ENCODE measurements at places on chromosomes 12 and 14.

GRCh38 chr12:76952995-76953394, 74.2 kb upstream of the CSRP2 start:
- no peak for DNase-seq

- DNase-seq: no peak
Observed at GRCh38 chr14:101962503-101962874, 1.9 kb upstream of the DYNC1H1 start.

DNA sequence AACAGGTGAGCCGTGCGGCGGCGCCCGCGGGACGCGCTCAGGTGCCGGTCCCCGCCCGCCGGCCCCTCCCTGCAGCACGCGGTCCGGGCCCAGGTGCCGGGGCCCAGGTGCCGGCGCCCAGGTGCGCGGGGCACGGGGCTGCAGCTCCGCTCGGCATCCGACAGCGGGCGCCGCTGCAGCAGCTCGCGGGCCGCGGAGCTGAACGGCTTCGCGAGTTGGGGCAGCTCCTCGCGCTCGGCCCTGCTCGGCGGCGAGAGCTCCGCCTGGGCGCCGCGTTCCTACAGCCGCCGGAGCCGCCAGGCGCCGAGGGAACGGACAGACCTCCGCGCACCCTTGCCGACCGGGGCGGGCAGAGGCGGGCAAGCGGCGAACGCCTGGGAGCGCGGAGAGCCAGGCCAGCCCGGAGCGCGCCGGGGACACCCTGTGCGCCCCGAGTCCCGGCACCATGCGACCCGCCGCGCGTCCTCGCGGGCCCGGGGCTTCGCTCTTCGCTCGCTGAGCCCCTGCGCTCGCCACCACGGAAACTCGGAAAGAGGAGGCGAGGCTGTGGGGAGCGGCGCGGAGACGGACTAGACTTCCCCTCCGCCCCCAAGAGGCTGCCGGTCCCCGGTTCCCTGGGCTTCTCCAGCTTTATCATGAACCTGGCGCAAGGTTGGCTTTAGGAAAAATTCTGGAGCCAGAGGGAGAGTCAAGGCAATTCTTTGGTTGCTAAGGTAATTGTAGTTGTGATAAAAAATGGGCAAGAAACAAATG, at the start of gene RGS6:
Gene RGS6, plus strand, starts transcription at position 201 of the 753 bp plus-strand sequence.
- peak; percentile 26 for DNase-seq

DNA sequence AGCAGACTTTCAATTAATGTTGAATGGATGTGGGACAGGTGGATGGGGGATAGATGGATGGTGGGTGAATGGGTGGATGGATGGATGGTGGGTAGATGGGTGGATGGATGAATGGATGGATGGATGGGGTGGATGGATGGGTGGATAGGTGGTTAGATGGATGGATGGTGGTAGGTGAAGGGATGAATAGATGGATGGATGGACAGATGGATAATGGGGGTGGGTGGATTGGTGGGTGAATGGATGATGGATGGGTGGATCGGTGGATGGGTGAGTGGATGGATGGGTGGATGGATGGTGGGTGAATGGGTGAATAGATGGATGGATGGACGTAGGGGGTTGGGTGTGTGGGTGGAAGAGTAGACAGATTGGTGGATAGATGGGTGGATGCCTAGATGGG, 14.0 kb upstream of the INF2 start:
- no peak for DNase-seq

- no peak for DNase-seq
Observed at GRCh38 chr12:64256166-64256800, 34.2 kb upstream of the KICS2 start.

- peak; percentile 87 for DNase-seq
Observed at GRCh38 chr14:91396959-91397815, 20.4 kb downstream of the CCDC88C start.

- no peak for DNase-seq
Observed at GRCh38 chr12:130762319-130762675, 46.2 kb upstream of the RIMBP2 start.

- DNase-seq: no peak
Observed at GRCh38 chr12:7118881-7119280, 9.8 kb downstream of the RBP5 start.

GRCh38 chr14:65210822-65211182, 108.5 kb upstream of the MAX start:
- no peak for DNase-seq

GRCh38 chr12:68446901-68447796, 115.0 kb upstream of the MDM1 start:
- no peak for DNase-seq

DNA sequence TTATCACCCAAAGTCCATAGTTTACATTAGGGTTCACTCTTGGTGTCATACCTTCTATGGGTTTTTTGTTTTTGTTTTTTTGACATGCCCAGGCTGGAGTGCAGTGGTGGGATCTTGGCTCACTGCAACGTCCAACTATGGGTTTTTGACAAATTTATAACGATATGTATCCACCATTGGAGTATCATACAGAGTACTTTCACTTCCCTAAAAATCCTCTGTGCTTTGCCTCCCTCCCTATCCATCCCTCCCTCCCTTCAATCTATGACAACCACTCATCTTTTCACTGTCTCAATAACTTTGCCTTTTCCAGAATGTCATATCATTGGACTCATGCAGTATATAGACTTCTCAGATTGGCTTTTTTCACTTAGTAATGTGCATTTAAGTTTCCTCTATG, 139.0 kb upstream of the CCDC198 start:
- DNase-seq: no peak

DNA sequence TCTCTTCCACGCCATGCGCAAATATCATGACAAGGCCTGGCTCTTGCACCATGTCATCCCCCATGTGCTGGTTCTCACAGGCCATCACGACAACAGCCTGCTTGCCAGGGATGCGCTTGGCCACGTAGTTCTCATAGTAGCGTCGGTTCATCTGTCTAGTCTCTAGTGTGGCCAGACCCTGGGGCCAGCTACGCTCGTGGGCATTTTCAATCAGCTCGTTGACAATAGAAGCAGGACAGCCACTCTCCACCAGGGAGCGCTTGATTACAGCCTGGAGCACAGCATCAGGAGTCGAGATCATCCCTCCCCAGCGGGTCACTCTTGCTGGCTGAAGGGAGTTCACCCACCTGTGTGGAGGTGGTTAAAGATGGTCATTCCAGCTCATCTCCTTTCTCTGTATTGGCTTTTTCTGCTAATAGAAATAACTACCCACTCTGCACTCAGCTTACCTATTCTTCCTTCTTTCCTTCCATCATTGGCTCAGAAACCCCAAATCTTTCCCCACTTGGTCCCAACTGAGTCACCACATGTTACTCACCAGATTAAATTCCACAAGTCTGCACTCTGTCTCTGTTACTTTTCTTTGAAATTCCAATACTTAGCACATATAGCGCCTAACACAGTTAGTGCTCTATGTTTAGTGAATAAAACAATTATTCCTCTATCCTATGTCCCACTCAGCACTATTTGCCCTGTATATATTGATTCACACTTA, 15.1 kb downstream of the RNF41 start:
- peak; percentile 65 for DNase-seq

- no peak for DNase-seq
Observed at GRCh38 chr14:22656945-22657731, 13.0 kb upstream of the OR6J1 start.

- no peak for DNase-seq
Observed at GRCh38 chr12:1464925-1465324, 129.5 kb downstream of the FBXL14 start.

GRCh38 chr12:13181375-13182070, 15.0 kb upstream of the EMP1 start:
- no peak for DNase-seq

DNA sequence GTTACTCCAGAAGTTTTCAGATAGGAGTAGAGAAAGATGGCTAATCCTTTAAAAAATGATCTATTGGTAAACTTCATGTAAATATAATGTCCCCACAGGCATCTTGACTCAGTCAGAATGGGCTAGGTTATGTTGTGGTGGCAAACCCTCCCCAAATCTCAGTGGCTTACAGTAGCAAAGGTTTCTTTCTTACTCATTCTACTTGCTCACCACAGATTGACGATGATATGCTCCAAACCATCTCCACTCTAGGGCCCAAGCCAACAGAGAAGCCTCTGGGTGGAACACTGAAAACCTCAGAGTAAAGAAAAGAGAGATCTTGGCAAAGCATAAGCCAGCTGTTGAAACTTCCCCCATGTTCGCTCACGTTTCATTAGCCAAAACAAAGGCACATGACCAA, 146.4 kb downstream of the EMP1 start:
- DNase-seq: no peak

DNA sequence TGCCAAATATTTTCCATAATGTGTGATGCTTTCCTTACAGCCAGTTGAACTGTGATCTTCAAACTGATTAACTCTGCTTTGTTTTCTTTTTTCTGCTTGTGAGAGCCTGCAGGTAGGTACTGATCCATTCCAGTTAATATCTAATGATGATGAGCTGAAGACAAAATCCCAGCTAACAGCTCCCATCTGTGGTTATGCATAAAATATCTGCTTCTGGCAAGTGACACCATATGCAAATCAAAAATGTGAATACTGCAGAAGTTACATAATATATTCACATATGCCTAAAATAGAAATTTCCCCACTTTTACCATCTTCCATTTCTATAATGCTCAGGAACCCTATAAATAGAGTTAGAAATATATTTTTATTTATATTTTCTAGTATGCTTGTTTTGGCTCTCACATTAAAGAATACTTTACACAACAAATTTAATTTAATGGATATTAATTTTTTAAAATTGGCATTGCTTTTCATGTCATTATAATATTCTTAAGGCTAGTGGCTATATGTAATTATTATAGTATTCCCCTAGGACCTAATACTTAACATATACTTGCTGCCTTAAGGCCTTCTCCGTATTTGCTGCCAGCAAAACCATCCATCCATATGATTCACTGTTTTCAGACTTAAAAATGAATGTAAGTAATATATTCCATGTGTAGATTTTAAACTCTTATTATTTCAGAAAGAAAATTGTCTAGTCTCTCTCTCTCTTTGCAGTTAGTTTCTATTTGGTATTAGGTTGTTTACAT, 83.8 kb downstream of the CCER1 start:
- DNase-seq: no peak

GRCh38 chr14:89787525-89787924, 167.0 kb downstream of the EFCAB11 start:
- DNase-seq: no peak

DNA sequence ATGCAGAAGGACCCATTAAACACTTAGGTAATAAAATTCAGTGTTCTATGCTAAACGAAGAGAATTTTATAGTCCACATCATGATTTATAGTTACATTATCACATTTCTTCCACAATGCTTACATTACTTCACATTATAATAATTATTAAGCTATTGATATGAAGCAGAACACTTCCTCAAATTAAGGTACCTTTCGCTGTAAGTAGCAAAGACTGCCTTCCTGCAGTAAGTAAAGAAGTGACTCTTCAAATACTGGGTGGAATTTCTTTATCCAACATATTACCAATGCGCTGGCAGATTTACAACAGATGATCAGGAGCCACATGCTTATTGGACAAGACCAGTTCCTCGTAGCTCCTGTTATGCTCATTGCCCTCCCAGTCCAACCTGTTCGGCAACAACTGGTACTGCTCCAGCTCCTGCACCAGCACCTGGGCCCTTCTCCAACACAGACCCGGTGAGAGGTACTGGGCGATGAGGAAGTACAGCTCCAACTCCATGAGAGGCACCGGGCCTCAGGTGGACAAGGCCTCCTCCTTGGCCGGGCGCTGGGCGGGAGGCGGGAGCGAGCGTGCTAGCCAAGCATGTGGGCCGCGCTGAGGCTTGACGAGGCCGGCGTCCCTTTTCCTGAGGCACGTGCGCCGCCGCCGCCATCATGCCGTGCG, 210.7 kb upstream of the ATP2B1 start:
- DNase-seq: no peak

- DNase-seq: no peak
Observed at GRCh38 chr12:91984556-91984955, 161.1 kb downstream of the BTG1 start.

DNA sequence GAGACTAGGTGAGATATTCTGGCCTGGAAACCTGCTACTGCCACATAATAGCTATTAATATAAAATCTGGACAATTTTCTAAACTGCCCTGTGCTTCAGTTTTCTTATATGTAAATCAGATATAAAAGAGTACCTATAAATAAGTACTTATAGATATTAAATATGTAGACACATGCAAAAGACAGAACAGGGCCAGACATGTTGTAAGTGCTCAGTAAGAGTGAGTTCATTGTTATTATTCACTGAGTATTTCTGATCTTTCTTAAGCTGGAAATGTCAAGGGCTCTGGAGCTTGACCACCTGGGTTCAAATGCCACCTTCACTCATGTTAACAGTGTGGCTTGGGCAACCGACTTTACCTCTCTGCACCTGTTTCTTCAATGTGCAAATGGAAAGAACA, 179.8 kb downstream of the GALC start:
- no peak for DNase-seq

DNA sequence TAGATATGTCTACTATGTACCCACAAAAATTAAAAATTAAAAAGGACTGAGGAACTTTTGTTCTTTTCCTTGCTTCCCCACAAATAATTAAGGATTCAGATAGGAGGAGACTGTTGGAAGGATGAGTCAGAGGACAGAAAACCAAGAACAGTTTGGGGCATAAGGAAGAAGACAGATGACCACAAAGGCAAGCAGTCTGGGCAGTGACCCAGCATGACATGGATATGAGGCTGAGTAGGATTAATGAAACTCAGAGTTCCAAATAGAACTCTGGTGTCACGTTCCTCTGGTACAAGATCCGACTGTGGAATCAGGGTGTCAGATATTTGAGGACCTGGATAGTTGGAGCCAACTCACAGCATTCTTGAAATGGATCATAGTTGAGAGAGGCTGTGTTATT, 89.3 kb upstream of the SLC38A4 start:
- DNase-seq: no peak
